ENCODE measurements at places on chromosomes 13 and 19. TPM values are rescaled to one million over a fixed set of nuclear protein-coding genes. Genes with fewer than 3 reads are reported as not detected.

The CYP2B6 gene
- polyA plus RNA-seq: not detected

The CGB3 gene
- not detected for polyA plus RNA-seq

The ZNF439 gene
- polyA plus RNA-seq: 2.2 TPM

The ZNF260 gene
- polyA plus RNA-seq: 17.7 TPM

The ZSCAN4 gene
- polyA plus RNA-seq: not detected

The ADM5 gene
- polyA plus RNA-seq: 1.7 TPM

The KRTDAP gene
- 0.58 TPM for polyA plus RNA-seq

The KCNN4 gene
- 4.1 TPM for polyA plus RNA-seq

The PBX4 gene
- polyA plus RNA-seq: not detected

The LGALS7 gene
- not detected for polyA plus RNA-seq

The LSR gene
- not detected for polyA plus RNA-seq

The APOE gene
- polyA plus RNA-seq: 10.7 TPM

The GRIN2D gene
- not detected for polyA plus RNA-seq

The ATP8A2 gene
- 25.3 TPM for polyA plus RNA-seq

The ZNF90 gene
- 0.46 TPM for polyA plus RNA-seq
